ENCODE measurements at places on chromosomes 4 and X.

GRCh38 chr4:6779667-6780565 is 2.6 kb upstream of the KIAA0232 start:
- DNase-seq: no peak

GRCh38 chr4:3292571-3293400 is at the start of gene RGS12:
RGS12 (plus strand) TSS chr4:3293021; CDS start chr4:3316171, 23,150 bp downstream.
- peak; percentile 89 for DNase-seq

DNA sequence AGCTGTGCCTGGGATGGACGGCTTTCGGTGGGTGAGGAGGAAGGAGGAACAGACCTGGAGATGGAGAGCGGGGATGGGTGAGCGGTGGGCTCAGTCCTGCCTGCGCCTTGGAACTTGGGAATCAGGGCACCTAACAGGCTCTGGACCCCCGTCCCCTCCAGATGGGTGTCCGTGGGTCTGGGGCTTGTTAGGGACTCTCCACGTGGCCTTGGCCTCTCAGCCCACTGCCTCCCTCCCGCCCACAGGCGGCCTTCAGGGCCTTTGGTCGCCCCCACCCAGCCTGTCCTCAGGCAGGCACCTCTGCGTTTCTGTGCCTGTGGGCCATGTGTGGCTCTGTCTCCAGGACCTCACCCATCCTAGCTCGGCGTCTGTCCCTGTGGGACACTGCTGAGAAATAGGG is 29.0 kb downstream of the TRMT44 start:
- no peak for DNase-seq

GRCh38 chr4:83054928-83055327 is 19.9 kb downstream of the COPS4 start:
- DNase-seq: peak; percentile 33

DNA sequence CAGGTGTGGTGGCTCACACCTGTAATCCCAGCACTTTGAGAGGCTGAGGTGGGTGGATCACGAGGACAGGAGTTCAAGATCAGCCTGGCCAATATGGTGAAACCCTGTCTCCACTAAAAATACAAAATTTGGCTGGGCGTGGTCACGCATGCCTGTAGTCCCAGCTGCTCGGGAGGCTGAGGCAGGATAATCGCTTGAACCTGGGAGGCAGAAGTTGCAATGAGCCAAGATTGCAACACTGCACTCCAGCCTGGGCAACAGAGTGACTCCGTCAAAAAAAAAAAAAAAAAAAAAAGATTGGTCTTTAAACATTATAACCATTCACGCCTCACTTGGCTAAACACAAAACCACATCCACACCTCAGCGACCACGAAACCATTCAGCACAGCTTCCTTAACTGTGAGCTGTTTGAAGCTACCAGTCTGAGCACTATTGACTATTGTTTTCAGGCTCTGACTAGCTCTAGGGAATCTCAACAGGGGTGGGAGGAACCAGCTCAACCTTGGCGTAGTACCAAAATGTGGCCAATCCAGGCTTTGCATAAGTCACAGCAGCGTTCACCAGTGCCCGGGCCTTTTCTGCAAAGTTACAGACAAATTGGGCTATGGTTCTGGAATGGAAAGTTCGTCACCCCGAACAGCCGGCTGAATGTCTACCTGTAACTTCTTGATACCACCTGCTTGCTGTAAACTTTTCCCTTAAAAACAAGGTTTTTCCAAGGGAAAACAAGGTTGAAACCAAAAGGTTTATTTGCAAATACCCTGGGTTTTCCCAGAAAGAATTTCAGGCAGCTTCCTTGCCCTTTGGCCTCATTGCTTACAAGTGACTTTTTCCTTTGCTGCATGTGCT is 73.6 kb upstream of the DHX15 start:
- no peak for DNase-seq

DNA sequence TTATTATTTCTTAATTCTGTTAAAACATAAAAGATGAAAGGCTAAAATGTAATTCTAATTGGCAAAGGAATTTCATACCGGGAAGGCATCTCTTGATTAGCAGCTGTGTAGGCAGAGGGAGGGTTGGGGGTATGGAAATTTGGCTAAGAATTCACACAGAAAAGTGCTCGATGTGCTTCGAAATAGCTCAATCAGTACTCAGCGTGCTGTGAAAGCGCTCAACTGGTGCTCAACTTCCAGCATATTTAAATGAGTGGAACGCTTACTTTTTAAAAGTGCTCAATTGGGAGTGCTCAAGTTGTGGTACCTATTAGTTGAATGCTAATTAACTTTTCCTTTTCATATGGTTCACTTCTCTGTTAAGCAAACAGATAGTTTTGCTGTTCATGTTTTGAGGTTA is 695.9 kb upstream of the ATOH1 start:
- DNase-seq: no peak

- DNase-seq: peak; percentile 86
Observed at GRCh38 chr4:36285784-36286480, 4.5 kb downstream of the DTHD1 start.

- no peak for DNase-seq
Observed at GRCh38 chr4:83062739-83063138, 27.8 kb downstream of the COPS4 start.

- no peak for DNase-seq
Observed at GRCh38 chr4:184386271-184386781, 88.0 kb downstream of the IRF2 start.

Measured in CD4-positive, alpha-beta T cell treated with Interleukin-12 subunit alpha and Interleukin-12 subunit beta, for 1 hour (primary cell).